ENCODE measurements at places on chromosomes 2 and 18.

GRCh38 chr2:230723363-230723762 lies 10.7 kb downstream of the CAB39 start:
- no peak for DNase-seq

GRCh38 chr2:206083602-206084438 lies 2.2 kb downstream of the INO80D start:
- no peak for DNase-seq

DNA sequence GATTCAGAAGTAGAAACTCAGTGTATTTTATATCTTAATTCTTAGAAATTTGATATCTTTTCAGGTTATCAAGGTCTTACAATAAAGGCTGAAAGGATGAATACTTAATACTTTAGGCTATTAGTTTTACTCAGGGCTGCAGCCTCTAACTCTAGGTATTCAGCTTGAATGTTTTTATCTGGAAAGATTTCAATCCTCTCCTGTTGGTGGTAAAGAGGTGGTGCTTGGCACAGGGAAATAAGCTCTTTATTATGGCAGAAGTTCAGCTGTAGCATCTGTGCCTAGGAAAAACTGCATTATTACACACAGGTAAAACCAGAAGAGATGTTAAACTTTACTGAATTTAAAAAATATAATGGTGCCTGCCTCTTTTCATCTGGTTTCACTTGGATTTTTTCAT lies 11.1 kb downstream of the ACVR2A start:
- DNase-seq, result no peak

DNA sequence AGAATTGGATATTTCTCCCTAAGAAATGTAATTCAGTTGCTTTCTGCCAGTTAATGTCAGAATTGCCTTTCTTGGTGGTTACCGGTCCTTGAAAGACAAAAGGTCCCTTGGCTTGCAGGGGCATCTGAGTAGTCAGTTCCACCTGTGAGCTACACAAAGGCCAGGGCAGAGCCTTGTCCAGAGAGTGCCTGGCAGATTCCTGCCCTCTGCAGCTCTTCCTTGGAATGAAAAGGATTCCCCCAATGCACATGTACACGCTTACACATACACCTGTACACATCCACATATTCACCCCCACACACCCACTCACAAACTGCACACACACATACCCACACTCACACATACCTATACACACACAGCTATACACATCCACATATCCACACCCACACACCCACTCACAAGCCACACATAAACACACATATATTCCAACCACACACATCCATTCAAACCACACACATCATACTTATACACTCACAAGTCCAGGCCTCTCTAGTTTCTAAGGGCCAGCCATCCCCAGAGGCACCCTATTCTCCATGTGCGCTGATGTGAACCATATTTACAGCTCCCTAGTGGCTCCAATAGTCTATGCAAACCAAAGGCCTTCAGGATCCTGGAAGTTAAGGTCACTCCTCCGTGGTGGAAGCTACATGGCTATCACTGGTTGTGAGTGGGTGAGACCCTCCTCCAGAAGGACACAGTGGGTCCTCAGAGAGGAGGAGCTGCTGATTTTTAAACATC lies 9.6 kb downstream of the CYRIA start:
- no peak for DNase-seq

- DNase-seq, result no peak
These were observed 44.6 kb upstream of the SMAD2 start for GRCh38 chr18:47975105-47975504.

GRCh38 chr2:9032536-9033255 lies 29.2 kb upstream of the MBOAT2 start:
- no peak for DNase-seq

DNA sequence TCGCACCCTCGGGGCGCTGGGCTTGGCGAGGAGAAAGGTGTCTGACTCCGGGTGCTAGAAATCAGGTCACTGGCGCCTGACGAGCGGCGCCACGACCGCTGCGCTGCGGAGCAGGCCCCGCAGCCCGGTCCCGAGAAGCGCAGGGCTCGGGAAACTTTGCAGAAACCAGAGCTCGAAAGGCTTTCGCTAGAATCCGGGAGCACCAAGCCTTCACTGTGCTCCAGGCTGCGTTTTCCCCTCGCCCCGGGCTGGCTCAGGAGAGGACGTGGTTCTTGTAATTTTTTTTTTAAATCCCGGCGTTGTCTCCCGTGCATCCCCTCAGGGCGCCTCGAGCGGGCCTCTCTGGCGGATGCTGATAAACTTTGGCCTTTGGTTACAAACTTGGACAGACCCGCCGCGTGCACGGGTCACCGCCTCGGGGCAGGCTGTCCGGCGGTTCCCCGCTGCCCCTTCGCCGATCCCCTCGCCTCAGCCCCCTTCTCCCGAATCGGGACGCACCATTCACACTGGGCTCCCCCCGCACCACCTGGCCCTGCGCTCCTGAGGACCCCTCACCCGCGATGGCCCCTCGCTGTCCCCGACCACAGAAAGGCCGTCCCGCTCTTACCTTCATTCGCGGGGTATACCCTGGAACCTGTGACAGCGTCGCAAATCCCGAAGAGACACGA lies 419 bp downstream of the EPHA4 start:
- no peak for DNase-seq

GRCh38 chr18:47263430-47264307 lies 12.2 kb upstream of the SKOR2 start:
- DNase-seq, result no peak

DNA sequence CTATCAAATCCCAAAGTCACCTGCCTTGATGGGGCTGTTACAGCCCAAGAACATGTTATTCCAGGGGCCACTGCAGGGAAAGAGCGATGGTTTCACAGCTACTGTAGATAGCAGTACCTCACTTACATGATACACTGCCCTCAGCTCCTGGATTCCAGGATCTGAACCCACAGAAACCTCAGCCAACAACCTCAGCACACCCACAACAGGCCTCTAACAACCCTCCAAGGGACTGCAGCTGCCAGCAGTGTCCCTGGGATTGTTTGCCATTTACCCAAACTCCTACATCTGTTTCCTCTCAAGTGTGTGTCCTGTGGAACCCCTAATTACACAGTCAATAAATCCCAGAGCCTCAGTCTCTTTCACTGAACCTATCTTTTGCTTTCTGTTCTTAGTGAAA lies 28.2 kb downstream of the OSBPL1A start:
- DNase-seq, result no peak

DNA sequence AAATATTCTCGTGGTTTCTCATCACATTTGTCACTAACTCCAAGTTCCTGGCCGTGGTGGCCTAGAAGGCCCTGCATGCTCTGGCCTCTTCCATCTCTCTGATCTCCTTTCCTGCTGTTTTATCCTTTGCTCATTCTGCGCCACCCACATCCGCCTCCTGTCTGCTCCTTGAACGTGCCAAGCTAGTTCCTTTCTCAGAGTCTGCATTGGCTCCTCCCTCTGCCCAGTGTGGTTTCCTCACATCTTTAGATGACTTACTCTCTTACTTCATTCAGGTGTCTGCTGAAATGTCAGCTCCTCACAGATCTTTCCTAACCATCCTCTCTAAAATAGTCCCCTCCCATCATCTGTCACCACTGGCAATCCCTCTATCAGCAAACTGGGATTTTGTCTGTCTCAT lies 158.6 kb upstream of the RBMS1 start:
- no peak for DNase-seq

DNA sequence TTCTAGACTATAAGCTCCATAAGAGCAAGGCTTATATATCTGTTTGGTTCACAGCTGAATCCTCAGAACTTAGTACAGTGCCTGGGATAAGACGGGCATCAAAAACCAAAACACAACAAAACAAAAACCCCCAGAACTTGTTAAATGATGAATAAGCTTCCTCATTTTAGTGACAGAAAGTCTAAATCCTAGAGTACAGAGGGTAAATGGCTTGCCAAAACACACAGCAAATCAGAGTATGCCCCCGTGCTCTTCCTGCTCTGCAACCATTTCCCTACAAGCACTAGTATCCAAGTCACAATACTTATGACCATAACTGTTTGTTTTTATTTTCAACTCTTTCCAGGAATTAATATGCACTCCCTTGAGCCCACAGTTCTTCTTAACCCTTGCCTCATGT lies 10.1 kb downstream of the ZNF521 start:
- DNase-seq, result no peak

- no peak for DNase-seq
These were observed 21.1 kb downstream of the CARF start for GRCh38 chr2:202933139-202933510.

DNA sequence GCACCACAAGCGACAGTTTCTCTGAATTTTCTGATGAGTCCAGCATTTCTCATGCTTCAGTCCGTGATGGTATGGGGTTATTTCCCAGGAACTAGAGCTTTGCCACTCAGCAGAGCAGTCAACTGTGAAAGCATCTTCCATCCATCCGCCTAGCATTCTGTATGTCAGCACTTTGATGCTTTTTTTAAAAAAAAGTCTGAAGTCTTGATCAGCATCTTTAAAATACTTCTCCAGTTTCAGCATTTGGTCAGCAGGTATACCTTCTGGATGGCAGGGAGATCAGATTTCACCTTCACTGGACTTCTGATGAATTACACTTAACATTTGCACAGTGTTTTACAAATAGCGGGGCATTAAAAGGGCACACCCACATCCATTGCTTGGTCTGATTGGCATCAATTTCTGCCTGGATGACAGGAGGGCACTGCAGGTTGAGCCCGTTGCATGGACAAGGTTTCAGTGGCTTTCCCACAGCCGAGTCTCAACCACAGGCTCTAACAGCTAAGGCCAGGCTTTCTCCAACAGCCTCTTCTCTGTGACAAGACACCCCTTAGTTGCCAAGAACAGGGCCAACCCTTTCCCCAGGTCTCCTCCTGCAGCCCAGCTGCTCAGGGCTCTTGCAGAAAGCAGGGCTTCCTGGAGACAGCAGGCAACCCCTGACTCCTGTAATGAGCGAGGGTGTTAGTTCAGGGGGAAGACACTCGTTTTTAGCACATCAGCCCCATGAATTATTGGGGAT lies 54.0 kb downstream of the EMILIN2 start:
- no peak for DNase-seq

DNA sequence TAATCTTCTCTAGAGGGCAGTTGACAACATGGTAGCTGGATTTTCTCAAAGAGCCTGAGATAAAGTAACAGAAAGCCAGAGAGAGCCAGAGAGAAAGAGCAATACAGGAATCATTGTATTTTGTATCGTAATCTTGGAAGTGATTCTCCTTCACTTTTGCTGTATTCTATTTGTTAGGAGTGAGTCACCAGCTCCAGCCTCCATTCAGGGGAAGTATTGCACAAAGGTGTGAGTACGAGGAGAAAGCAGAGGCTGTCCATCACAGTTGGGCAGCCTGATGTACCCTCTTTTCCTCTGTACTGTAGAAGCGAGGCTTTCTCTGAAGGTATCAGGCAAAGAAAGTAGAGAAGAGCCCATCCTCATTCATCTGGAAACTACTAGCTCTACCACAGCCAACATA lies 176.8 kb downstream of the KCNS3 start:
- no peak for DNase-seq

GRCh38 chr2:25339791-25340180 lies 1.9 kb downstream of the DNMT3A start:
- no peak for DNase-seq

GRCh38 chr2:163717993-163718680 lies 17.7 kb downstream of the FIGN start:
- no peak for DNase-seq

- DNase-seq, result peak; percentile 75
These were observed 4.7 kb downstream of the EPG5 start for GRCh38 chr18:45962461-45962860.

DNA sequence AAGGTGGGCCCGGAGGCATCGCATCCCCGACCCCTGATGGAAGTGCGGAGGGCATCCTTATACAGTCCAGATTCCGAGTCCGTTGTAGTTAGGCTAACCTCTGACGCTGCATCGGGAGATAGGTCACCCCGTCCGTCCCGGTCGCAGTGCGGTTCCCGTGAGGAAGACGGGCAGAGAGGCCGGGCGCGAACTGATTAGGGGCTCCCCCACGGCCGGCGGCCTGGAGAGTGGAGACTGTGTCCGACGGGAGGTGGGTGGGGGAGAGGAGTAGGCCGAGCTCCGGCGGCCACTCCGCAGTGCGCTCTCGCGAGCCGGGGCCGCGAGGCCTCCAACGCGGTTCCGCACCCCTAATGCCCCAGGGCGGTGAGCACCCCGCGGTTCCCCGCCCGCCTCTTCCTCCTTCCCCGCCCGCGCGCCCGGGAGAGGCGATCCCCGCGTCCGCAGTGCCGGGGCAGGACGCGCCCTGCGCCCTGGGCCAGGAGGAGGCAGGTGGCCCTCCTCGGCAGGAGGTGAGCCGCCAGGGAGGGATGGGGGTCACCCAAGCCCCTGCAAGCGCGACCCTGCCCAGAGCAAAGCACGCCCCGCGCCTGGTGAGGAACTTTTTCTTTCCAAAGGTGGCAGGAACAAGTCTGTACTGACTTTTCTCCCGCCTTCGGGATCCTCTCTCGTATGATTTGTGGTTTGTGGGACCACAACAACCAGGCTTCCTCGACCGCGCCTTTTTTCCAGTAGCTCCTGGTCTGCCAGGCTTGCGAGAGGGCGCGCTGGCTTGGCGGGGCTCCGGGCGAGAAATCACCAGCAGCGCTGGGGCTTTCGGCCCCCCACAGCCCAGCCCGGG lies 1.4 kb upstream of the SP5 start:
- DNase-seq, result no peak

DNA sequence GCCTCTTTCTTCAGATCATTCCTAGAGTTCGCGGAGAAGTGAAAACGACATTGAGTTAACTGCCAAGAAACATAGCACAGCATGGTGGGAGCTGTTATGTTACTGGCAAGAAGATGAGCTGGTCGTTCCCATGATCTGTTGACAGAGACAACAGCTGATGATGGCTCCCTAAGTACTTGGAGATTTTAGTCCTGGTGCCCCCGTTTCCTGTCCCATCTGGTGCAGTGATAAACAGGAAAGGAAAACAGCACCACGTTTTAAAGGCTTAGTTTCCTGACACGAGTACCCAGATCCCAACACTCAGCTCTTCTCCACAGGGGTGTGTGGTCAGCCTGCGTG lies 56.4 kb upstream of the KCNG2 start:
- no peak for DNase-seq

- DNase-seq, result no peak
These were observed 100.2 kb downstream of the CRIM1 start for GRCh38 chr2:36455788-36456187.

- DNase-seq, result no peak
These were observed 37.8 kb upstream of the ATP6V1B1 start for GRCh38 chr2:70897977-70898226.

- DNase-seq, result no peak
These were observed 83.9 kb upstream of the RAB6C start for GRCh38 chr2:129895526-129896082.
